Ureter (tissue), 1 donor: ENCODE measurements at places on chromosomes 2 and 18.

GRCh38 chr2:61443342-61444041, 27.4 kb downstream of the USP34 start:
- DNase-seq = no peak

- no peak for DNase-seq
Measured at GRCh38 chr2:119062179-119062578, 96.4 kb downstream of the C1QL2 start.

GRCh38 chr2:196230061-196230854, 58.9 kb upstream of the STK17B start:
- no peak for DNase-seq

- DNase-seq = no peak
Measured at GRCh38 chr2:230589025-230589424, 123.6 kb upstream of the CAB39 start.

DNA sequence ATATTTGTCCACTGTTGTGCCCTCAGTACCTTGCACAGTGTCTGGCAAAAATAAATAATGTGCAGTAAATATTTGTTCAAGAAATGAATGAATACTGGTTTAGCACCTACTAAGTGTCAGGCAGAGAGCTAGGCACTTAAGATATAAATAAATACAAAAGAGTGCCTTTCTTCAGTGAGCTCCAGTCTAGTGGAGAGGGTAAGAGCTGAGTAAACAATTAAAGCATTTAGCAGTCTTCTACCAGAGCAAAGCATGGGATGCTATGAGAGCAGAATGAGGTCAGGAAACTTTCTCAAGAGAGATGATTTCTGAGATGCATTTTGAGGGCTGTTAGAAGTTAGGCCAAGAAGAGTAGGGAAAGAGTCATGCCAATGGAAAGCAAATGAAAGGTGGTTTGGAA, 314.7 kb downstream of the DSC3 start:
- DNase-seq = no peak

GRCh38 chr2:100840519-100840918, 20.6 kb downstream of the NPAS2 start:
- DNase-seq = no peak
